ENCODE measurements at places on chromosomes 2 and 18. TPM values are rescaled to one million over a fixed set of nuclear protein-coding genes. Genes with fewer than 3 reads are reported as not detected.

Gene ASXL3
- total RNA-seq: 19.8 TPM

Gene COL5A2
- 362 TPM for total RNA-seq

Gene REG1B
- not detected for total RNA-seq

Gene PTPN18
- 16.0 TPM for total RNA-seq

Gene ATP8B1
- 0.05 TPM for total RNA-seq

Gene CCDC121
- 7.3 TPM for total RNA-seq

Gene PLA2R1
- 13.5 TPM for total RNA-seq

Gene DGKD
- total RNA-seq: 11.0 TPM

Gene KYNU
- total RNA-seq: 0.57 TPM

Gene ZAP70
- total RNA-seq: 2.2 TPM

Gene APOB
- total RNA-seq: not detected

Gene TUBB8B
- total RNA-seq: not detected

Gene HOXD4
- total RNA-seq: 51.2 TPM

Gene SERPINB8
- 2.3 TPM for total RNA-seq

Gene MYCN
- total RNA-seq: 7.4 TPM

Gene TMEM17
- 2.8 TPM for total RNA-seq

Gene SERPINB13
- total RNA-seq: not detected

Gene SLC5A7
- total RNA-seq: 116 TPM

Gene CHST9
- total RNA-seq: 13.5 TPM

Gene PTH2R
- total RNA-seq: 4.4 TPM

Gene ASB18
- not detected for total RNA-seq

Gene PIEZO2
- 3.3 TPM for total RNA-seq

Gene DSG1
- not detected for total RNA-seq

Gene BMP10
- total RNA-seq: not detected

Gene PRSS56
- 0.55 TPM for total RNA-seq

Gene SLC4A5
- total RNA-seq: 4.6 TPM

Gene MPHOSPH10
- total RNA-seq: 35.1 TPM

Gene G6PC2
- 0.25 TPM for total RNA-seq

Measured in motor neuron (in vitro differentiated cells).